HT-29 (cell line): ENCODE measurements at places on chromosomes 16 and 17. TPM values are rescaled to one million over a fixed set of nuclear protein-coding genes. Genes with fewer than 3 reads are reported as not detected.

DNA sequence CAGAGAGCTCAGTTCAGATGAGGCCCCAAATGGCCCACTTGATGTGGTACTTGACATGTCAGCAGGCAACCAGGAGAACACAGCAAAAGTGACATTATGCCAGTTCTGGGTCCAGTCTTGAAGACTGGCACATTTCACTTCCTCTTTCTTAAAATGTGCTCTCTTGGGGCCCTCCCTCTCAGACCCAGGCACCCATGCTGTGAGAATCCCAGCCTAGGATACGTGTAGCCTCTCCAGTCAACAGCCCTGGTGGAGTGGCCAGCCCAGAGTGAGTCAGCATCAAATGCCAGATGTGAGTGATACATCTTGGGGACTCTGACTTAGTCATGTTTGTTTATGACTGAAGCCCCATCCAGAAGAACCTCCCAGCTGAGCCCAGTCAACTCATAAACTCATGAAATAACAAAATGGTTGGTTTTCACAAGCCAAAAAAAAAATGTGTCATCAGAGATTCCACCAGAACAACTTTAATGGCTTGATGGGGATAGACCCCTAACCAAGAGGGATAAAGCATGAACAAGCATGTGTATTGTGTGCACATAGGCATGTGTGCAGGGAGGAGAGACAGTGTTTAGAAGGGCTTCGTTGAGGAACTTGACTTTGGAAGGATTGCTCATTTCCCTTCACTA is 82.5 kb upstream of the TNRC6C start:
- DNase-seq, result no peak

GRCh38 chr17:69534235-69534621 is 119.7 kb downstream of the MAP2K6 start:
- no peak for DNase-seq

Gene NPIPA3
- total RNA-seq, result 1.1 TPM in 1 of 2 replicates, not detected in the other

Gene C16orf96
- not detected in 2 replicates for total RNA-seq

DNA sequence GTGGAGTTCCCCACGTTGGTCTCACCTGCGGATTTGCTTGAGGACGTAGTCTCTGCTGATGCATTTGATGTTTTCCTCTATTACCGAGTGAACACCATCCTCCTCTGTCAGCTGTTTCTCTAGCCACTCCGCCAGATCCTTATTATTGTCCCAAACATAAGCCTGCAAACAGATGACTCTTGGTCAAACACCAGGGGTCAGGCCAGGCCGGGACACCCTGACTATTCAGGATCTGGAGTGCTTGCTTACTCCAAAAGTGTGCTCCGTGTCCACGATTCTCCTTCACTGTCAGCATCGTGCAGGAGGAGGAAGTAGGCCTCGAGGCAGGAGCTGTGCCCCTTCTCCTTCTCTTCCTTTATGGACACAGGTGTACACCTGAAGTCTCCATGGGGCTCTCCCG is 140.2 kb downstream of the AATF start:
- DNase-seq, result no peak

- DNase-seq, result no peak
Measured at GRCh38 chr17:18225642-18226283, 328 bp downstream of the LLGL1 start.

Gene CCL22
- not detected in 2 replicates for total RNA-seq

DNA sequence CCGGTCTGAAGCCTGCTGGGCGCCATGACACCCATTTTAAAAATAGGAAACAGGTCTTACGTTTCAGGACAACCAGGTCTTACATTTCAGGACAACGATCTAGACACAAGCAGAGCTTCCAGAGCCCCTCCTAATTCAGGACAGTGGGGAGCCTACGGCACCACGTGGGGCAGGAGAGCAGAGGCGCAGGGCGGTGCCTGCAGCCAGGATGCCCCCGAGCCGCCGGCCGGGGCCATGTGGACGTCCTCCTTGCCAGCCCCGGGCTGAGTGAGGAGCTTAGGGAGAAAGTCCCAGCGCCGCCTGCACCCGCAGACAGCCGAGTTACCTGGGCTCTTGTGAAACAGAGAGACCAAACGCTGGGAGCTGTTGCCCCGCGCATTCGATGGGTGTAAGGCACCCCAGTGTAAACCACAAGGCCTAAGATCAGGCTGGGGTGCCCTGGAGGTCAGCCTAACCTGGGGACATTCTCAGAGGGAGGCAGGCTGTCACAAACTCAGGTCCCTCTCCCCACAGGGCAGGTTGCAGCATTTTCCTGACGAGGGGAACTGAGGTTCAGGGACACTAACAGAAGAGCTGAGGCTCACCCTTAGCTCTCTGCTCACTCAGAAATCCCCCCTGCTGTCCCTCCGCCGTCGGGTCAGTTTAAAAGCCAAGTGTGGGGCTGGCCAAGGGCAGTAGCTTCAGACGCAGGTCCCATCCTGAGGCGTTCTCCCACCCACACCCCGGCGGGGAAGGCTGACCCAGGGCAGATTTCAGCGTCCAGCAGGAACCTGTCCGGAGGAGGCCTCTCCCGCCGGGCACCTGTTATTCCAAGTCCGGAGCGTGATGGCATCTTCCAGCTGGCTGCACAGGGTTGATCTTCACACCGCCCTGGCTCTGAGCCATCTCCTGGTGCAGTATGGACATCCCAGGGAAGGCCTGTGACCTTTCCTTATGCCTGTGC is 1.8 kb upstream of the NOTUM start:
- no peak for DNase-seq

DNA sequence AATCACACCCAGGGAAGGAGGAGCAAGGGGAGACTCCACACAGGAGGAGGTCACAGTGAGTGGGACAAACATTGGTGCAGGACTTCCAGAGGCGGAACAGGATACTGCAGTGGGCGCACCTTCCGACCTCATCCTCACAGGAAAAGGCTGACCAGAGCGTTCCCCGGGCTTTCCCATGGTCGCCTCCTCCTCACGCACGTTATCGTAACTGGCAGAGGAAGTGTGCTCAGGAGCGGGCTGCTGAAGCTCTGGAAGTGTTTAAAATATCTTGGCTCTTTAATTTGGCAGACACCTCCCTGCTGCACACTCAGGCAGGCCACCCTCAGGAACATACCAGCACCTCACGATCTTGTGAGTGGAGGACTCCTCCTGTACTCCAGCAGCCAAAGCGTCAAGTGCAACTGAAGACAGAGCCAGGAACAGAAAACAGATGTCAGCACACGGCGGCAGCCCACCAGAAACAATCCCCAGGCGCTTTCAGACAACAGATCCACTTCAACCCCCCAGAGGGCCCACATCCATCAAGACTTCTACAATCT is 17.5 kb downstream of the FANCA start:
- no peak for DNase-seq

Gene CACNA1H
- total RNA-seq, result 0.56 and 0.65 TPM in 2 replicates

DNA sequence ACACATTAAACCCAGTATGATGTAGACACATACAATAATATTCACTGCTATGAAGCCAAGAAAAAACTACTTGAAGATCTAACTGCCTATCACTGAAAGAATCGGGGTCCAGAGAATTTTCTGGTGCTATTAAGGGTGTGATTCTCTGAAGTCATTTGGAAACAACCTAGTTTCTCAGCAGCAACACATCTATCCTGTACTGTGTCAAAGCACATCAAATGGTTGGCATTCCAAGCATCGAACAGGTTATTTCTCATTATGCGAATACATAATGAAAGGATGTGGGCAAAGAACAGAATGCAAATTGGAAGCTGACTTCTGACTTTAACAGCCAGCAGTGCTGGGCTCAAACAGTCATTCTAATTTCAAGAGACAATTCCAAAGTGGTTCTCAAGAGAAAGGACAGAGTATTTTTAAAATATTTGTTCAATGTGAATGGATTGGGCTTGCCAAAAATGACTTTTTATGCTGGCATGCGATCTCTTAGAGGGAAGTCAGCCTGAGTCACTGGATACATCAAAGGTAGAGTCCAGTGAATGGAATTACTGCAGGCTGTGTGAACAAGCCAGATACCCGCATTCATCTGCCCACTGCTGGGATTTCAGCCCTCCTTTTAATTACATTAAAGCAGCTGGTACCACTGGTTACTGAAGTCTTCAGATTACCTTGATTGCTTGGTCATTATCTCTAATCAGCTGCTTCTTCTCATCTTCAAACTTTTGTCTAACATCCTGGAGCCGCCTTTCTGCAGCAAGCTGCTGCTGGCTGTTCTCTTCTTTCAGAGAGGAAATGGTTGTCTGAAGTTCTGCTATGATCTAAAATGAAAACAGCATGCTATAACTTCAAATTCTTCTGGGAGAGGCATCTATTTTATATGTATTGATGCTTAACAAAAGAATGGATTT is 181.2 kb upstream of the AXIN2 start:
- peak; percentile 35 for DNase-seq

Gene ACSM2A
- not detected in 2 replicates for total RNA-seq

DNA sequence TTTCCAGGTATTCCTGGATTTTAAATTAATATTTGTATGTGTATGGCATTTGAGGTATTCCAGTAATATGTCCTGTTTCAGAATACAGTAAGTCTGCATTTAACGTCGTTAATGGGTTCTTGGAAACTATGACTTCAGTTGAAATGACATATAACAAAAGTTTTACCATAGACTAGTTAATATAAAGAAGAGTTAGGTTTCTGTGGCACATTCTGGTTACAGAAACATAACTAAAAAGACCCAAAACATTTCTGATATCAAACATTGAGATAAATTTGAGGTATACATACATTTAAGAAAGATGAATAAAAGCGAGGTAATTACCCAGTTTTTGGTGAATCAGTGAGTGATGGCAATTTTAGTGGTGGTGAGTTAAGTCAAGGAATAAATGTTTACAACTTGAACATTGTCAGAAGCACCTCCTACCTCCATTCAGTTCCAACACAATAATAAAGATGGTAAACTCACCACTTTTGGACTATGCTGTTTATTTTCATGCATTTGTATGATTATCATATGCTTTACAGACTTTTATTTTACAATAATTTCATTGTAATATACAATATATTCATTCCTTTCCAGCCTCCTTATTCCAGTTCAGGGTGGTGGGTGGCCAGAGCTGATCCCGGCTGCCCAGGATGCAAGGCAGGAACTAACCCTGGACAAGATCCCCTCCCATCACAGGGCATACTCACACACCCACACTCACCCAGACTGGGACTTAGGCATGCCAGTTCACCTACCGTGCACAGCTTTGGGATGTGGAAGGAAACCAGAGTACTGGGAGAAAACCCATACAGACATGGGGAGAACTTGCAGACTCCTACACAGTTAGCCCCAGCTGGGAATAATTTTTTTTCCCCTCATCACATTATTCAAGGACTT is 9.7 kb downstream of the LUC7L3 start:
- no peak for DNase-seq

DNA sequence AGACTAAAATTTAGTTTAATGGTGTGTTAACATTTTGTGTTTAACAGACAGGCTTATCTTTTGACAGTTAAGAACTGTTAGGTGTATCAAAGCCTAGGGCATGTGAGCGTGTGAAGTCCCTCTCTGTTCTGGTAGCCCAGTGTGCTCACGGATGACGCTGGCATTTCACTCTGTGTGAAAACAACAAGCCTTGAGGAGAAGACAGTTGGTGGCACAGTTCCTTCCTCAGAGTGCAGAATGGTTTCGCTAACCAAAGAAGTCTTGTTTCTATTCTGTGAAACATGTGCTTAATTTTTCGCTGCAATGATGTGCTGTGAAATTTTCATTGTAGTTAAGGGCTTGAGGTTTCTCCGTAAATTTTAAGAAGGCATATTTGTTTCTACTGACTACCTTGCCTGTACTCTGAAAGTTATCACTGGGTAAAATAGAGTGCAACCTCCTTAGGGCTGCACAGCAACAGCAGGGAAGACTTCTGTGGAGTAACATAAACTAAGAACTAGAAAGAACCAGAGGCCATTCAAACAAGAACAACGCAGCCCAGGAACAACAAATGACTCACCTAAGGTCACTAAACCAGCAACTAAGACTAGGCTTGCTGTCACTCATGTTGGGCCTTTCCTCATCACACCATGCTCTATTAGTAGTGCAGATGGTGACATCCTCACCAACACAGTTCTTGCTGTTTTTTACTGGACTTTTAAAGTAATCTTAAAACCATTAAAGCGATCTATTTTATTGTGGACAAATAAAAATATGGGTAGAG is 33.4 kb downstream of the BRD7 start:
- DNase-seq, result no peak

Gene KRT24
- total RNA-seq, result not detected in 2 replicates

DNA sequence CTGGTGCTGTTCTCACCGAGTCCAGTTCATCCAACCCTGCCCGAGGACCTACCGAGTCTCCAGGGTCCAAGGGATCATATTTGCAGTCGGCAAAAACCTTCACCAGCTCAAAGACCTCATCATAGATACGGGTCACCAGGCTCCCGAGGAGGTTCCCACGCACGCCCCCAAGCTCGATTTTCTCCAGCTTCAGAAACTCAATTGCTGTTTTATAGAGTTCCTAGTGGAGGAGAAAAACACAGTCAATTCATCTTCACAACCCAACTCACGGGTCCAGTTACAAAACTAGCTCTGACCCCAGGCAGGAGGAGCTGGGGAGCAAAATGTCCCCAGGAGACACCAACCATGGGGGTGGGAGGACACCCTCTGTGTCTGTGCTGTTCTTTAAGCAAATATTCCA is 10.2 kb downstream of the DNAH17 start:
- no peak for DNase-seq

- DNase-seq, result no peak
Measured at GRCh38 chr17:82751171-82751570, 694 bp upstream of the TBCD start.

Gene XAF1
- 1.5 and 2.2 TPM in 2 replicates for total RNA-seq

DNA sequence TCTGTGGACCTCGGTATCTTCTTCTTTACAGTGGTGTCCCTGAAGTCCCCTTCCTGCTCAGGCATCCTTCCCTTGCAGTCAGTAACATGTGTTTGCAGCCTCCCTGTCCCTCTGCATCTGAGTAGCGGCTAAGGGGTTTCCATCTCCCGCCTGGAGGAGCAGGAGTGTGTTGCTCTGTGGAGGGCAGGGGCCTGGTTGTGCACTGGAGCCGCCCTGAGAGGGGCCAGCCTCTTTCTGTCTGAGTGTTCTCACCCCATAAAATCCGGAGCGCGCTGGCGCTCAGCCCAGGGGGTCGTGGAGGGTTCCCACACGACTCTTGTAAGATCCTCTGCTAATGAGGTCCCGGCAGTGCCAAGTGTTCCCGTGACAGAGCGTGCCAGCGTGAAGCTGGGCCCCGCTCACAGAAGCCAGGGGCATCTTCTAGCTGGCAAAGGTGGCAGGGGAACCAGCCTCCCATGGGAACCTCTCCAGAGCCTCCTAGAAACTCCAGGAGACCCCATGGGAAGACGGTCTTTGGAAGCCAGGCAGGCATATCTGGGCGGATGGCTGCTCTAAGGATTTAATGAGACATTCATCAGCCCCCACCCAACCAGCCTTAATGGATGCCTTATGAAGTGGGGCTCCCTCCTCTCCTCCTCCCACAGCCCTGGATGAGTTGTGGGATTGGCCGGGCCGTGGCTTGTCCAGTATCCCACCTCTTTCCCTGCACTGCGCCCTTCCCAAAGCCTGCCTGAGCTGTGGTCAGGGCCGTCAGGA is 91.4 kb upstream of the GSE1 start:
- no peak for DNase-seq

DNA sequence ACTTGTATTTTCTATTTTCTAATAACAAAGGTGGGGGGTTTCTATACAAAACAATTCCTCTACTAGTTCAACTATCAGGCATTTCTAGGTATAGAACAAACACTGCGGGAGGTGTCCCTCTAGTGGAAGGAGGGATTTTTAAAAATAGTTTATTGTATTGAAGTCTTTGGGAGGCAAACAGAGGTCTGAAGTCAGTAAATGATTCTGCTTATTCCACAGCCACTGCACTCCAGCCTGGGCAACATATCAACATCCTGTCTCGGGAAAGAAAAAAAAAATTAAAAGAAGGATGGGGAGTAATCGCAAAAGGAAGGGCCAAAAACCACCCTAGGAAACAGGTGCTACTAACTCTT is 648 bp upstream of the ERCC4 start:
- peak; percentile 57 for DNase-seq
